Stimulated activated CD8-positive, alpha-beta memory T cell treated with anti-CD3 and anti-CD28 coated beads, Interleukin-12 subunit alpha, Interleukin-12 subunit beta, amount 100 ng/mL, for 4 hours (primary cell): ENCODE measurements at places on chromosomes 5 and 9.
A peak's percentile ranks its signal among the peaks of the same experiment; 100 is the strongest.

DNA sequence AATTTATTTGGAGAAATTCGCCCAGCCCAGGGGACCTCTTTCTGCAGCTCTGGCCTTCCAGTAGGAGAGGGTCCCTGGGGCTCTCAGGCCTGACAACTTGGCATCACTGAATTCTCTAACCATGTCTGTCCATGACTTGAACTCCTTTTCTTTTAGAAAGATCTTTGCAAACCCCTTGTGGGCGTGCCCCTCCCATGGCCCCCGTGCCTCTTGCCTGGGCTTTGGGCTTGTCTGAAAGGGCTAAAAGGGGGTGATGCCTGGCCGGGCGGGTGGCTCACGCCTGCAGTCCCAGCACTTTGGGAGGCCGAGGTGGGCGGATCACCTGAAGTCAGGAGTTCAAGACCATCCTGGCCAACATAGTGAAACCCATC lies 3.2 kb upstream of the SQSTM1 start:
- no peak for DNase-seq

DNA sequence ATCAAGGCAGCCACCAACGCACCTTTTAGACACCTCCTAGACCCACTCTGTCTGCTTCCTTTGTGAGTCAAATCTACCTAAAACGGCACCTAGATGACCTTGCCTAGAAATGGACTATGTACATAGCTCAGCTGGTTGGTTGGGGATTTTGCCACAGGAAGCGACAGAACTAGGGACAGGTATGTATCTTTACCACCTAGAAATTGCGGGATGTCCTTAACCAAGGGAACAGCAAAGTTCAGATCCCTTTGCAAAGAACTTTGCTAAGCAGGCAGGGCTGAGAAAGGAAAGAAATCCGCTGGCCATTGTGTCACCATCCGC lies 2.0 kb upstream of the ENC1 start:
- DNase-seq, result no peak

- DNase-seq, result no peak
These were observed 223.7 kb downstream of the PAPPA start for GRCh38 chr9:116377179-116377798.

DNA sequence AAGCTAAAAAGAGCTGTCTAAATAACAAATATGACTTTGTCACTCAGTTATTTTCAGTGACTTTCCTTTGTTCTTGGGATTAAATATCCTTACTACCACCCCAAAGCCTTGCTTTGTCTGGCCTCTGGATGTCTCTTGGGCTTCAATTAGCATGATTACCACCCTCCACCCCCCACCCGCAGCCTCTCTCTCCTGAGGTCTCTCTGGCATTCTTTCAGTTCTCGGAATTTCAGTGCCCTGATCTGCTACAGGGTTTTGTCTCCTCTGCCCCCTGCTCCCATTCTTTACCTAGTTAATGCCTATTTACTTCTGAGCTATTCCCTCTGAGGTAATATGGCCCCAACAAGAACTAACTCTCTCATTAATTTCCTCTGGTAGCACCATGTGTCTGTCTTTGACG lies 376.4 kb downstream of the DEPDC1B start:
- DNase-seq, result no peak

- DNase-seq, result no peak
These were observed 191.2 kb downstream of the TRPM6 start for GRCh38 chr9:74696520-74696919.

- DNase-seq, result no peak
These were observed 82.1 kb downstream of the AMBP start for GRCh38 chr9:113995963-113996362.

DNA sequence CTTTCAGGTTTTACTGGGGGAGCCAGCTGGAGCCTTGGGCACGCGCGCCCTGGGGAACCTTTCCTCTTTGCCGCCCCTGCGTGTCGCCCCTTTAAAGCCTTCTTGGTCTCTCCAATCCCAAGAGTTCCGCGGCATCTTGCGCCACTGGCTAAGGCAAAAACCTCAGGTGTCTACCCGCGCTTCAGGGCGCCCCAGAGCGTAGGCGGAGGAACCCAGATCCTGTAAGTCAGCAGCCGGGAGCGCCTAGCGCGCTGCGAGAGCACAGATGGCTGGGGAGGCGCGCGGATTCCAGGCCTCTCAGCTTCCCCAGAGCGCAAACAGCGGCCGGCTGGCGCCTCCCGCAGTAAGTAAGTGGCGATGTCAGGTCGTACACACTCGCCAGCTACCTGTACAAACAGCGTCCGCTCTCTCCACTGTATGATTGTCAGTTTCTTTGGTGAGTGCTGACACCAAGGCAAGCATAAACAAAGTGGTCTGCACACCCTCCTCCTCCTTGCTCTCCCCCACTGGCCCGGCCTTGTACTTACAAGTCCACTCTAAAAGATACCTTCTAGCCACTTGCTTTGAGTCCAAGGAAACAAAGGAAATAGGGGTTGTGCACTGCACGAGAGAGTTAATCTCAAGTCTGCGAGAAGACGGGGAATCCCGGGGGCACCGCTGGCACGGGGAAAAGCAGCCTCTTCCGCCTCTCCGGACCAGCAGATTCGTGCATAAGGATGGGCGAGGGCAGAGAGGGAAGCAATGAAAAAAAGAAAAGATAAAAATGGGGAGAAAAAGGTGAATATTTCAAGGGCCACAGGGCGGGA lies 2.9 kb downstream of the HTR1A start:
- DNase-seq, result no peak

DNA sequence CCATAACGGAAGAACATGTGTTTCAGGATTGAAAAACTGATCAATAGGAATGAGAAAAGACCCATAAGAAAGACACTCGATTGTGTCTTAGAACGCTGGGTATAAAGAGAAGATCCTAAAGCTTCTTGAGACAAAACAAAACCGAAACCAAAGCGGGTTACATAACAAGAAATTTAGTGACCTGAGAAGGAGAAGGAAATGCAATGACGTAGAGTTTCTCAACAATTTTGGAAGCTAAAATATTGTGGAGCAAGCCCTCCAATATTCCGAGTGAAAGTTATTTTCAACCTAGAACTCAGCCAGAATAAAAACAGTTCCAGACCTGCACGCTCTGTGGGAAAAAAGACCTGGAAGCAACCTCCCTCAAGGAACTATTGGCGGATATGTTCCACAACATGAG lies 81.9 kb upstream of the FREM1 start:
- no peak for DNase-seq

DNA sequence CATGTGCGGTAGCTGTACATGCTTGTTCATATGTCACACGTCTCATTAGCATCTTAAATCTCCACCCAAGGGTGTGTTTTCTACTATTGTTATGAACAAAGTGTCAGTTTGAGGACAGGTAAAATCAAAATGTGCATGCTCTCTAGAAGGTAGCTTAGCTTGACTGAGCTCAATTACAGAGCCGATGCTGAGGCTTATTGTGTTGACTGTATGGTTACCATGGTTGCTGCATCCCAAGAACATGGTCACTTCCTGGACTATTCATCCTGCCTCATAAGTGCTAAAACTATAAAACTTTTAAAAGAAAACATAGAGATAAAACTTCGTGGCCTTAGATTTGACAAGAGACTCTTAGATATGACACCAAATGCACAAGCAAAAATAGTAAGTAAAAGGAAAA lies 426.1 kb upstream of the CTNND2 start:
- DNase-seq, result no peak

- DNase-seq, result no peak
These were observed 148.4 kb downstream of the C5orf15 start for GRCh38 chr5:133819977-133820471.

GRCh38 chr5:77425998-77426659 lies 66.0 kb downstream of the WDR41 start:
- no peak for DNase-seq

DNA sequence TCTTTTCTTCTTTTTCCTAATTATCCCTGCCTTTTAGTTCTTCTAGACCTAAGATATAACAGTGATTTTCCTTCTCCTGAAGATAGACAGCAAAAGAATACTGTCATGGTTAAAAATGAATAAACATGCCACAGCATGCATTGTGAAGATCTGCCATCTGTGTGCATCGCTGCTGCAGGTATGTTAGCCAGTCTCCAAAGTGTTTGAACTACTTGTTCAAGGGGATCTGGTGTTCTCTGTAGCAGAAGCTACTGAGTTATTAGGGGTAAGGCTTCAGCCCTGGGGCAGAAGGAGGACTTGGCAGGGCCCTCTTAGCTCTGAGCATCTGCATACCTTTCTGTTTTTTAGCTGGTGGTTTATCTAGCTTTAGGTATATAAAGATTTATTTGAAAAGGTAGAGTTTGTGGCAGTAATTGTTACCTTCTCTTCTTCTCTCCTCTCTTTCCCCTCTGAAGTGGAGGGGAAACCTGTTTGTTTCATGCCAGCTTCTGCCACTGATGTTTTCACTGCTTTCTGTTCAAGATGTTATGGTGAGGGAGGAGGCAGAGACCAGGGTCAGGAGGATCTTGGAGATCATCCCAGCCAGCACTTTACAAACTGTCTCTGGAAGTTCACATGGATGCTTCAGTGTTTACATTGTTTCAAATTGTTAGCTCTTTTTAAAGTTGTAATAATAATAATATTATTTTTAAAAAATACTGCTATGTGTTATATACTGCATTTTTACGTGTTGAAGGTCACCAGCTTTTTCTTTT lies 25.2 kb downstream of the GALNT10 start:
- no peak for DNase-seq

DNA sequence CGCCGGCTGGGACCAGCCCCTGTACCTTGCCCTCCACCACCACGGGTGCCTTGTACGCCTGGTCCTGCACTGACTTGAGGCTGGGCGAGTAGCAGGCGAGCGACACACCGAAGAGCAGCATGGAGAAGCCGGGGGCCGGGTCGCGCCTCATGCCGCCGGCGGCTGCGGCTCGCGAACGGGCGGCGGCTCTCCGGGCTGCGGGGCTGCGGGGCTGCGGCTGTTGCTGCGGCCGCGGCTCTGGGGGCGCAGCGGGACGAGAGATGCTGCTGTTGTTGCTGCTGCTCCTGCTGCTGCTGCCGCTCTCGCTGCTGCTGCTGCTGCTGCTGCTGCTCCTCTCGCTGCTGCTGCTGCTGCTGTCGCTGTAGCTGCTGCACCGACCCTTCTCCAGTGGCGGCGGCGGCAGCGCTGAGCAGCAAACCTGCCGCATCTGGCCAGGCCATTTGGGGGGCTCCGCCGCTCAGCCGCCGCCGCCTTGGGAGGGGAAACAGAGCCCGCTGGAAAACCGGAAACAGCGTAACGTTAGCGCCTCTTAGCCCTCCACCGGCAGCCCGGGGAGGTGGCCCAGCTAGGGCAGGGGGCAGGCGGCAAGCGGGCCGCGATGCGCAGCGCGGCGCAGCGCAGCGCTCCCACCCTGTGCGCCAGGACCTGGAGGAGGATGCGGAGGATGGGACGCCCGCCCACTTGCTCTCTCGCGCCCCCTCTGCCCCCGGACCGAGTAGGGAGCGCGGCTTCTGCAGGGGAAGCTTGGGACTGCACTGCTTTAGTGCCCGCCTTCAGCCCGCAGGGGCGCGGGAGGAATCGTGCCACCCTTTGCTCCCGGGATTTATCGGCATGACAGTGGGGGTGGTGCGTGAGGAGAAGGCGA lies at the start of gene NRG2:
NRG2 (minus strand) TSS at position 657 of the 865 bp plus-strand sequence.
- DNase-seq, result no peak

GRCh38 chr9:18472841-18473251 lies 1.1 kb upstream of the ADAMTSL1 start:
- no peak for DNase-seq

DNA sequence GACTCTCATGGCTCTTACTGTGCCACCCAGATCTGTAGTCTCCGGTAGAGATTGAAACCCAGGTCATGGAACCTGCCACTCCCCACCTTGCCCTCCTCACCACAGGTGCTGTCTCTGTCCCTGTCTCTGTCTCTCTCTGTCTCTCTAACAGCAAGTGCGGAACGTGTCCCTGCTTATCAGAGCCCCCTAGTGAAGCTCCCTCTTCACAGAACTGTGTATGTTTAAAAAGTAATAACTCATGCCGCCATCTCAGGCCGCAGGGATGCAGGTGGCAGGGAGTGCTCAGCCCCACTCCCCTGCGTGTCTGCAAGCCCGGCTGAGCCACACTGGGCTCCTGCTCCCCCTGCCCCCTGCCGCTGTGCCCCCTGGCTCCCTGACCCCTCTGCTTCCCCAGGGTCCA lies 43.8 kb downstream of the UNC5A start:
- DNase-seq, result no peak

- no peak for DNase-seq
These were observed 4.5 kb downstream of the MAMDC4 start for GRCh38 chr9:136856541-136857141.

- peak; percentile 41 for DNase-seq
These were observed 52.1 kb downstream of the IL31RA start for GRCh38 chr5:55903121-55903701.

DNA sequence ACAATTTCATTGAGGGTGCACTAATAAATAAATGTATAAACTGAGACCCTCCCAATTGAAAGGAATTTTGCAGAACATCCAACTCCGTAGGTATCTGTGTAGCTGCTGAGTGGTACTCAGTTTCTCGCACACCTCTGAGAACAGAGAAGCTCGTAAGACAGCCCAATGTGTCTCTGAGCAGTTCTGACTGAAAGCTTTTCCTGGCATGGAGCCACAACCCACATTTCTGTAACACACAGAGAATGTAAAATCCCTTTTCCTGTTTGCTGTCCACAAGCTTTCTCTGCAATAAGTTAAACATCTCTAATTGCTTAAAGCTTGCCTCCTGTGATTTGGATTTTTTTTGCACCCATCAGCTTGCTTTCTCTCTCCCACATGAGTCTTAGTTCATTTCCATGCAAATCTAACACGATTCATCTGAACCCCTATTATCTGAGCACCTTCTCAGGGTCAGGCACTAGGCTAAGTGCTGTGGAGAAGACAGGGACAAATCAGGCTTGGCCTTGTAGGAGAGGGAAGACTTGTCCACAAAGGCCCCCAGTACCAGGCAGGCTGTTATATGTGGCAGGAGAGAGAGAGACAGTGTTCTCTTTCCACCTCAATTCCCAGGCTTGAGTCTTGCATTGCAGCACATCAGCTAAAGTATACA lies 44.2 kb upstream of the COL15A1 start:
- no peak for DNase-seq

DNA sequence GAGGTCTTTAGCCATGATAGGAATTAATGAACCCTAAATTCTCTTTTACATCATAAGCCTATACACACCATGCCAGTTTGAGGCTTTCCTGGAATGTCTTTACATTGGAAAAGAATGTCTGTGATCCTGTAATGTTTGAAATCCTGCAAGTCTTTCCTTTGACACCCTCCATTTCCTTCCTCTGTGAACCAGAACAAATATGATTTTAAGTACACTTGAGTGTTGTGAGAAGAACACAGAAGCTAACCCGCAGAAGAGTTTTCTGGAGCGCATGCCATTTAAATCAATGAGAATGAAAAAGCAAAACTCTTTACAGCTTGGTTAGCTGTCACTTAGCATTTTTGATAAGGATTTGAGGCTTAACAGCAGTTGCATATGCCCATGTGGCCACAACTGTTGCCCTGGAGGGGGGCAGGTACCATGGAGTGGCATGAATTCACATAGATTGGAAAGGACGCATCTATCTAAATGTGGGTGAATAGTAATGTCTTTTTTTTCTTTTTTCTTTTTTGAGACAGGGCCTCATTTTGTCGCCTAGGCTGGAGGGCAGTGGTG lies 372.6 kb downstream of the KDM4C start:
- no peak for DNase-seq

DNA sequence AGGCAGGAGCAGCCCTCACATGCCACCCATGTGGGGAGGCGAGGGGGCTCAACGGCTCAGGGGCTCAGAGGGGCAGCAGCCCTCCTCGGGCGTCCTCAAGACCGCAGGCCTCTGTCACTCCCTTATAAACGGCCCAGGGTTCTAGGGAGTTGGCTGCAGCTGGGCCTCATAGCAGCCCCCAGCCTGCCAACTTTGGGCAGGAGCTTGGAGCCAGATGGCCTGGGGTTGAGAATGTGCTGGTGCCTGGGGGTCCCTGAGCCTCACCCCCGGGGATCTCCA lies 51.0 kb upstream of the RNU6ATAC start:
- DNase-seq, result no peak
